ENCODE measurements at places on chromosomes 2 and 18.

GRCh38 chr2:60098996-60099395, 454.5 kb downstream of the BCL11A start:
- no peak for DNase-seq

- peak; percentile 46 for DNase-seq
These were observed 1.8 kb upstream of the ALK start for GRCh38 chr2:29923110-29923721.

DNA sequence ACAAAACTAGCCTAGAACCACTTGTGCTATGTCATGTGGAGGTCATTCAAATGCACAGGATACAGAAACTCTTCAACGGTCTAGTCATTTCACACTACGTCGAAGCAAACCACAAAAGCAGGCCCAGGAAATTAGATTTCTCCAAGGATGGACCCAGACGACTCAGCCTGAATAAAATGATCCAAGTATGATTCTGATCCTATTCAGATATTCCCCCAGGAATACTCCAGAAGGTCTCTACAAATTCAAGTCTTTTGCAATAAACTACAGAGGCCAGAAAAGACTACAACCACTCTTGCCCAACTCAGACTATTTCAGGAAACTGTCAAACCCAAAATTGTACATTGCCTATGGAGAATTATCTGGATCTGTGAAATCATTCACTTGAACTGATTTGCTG, 422.5 kb downstream of the METTL4 start:
- DNase-seq: no peak

DNA sequence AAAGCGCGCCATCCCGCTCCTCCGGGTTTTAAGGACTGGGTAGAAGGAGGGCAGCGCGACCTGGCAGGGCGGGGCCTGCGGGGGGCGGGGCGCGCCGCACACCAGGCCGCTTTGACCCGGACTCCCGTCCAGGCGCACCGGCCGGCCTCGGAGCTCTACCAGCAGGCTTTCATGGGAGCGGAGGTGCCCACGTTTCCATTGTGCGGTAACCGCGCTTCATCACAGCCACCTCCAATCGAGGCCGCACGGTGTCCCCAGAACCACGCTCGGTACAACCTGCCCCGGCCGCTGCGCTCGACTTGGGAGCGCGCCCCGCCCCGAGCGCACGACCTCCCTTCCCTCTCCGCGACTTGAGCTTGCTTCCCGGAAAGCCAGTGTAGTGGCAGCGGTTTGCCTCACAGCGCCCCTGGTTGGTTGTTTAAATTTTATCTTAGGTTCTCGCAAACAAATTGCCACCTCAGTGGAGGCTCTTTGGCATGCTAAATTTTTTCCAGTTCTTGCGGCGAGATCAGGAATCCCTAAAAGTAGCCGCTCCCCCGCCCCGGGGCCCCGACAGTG, 280 bp upstream of the CYP1B1 start:
- peak; percentile 80 for DNase-seq

DNA sequence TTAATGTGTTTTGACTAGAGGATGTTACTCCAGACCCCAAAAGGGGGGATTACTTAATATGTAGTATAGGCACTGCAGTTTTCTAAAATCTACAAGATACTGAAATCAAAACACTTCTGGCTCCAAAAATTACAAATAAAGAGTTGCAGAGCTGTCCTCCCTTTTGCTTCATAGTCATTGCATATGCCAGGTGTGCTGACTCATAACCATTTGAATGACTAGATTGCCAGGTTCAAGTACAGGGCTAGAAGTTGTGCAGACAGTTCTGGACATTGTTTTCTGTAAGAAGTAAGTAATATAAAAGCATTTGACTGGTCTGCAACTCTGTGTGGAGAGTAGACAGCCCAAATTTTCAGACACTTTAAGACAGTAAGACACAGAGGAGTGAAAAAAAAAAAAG, 6.7 kb downstream of the CWC22 start:
- DNase-seq: no peak

DNA sequence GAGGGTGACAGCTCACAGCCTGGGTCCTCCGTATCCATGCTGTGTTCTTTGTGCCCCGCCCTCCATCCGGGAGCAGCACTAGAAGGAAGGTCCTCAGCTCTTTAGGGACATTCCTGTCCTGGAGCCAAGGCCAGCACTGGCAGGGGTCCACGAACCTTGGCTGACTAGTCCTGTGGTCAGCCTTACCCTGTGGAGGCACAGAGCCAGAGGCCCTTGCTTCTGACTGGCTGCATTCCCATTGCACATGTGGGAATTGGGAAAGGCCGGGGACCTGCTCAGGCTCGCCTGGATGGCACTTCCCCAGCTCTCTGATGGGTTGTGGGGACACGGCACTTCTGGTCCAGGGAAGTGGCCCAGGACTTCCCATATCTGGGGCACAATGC, 24.9 kb upstream of the RHOB start:
- DNase-seq: no peak

DNA sequence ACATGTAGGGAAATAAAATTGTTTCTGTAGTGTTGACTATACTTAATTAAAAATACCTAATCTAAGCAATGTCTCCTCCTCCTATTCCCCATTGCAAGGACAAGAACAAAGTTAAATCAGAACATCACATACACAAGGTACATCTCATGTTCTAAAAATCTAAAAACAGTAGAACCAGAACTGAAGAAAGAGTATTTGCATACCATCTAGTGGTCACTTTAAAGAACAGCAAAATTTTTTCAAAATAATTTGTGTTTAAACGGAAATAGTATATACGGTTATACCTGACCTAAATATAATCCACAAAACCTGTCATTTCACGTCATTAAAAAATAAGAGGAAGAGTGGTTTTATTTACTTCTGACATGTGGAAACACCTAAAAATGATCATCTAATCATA, 294.3 kb upstream of the KCNH7 start:
- DNase-seq: no peak

GRCh38 chr2:109129921-109130722, 1.1 kb downstream of the SH3RF3 start:
- DNase-seq: no peak

Measured in HL-60 (cell line).